ENCODE measurements at places on chromosomes 13 and 19.

DNA sequence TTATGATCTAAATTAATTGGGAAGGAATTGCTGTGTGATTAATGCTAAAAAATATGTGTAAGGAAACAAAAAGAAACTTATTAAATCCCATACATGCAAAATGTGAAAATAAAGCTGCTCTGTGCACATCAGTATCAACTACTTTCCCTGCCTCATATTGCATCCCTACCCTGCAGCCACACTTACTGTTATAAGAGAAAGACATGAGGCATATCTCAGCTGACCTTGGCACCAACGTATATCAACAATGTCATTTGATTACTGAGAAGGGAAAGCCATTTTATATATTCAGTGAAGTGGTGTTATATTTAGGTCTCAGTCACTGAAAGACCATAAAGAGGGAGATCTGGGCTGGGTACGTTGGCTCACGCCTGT, 585.1 kb downstream of the GPC6 start:
- no peak for DNase-seq

DNA sequence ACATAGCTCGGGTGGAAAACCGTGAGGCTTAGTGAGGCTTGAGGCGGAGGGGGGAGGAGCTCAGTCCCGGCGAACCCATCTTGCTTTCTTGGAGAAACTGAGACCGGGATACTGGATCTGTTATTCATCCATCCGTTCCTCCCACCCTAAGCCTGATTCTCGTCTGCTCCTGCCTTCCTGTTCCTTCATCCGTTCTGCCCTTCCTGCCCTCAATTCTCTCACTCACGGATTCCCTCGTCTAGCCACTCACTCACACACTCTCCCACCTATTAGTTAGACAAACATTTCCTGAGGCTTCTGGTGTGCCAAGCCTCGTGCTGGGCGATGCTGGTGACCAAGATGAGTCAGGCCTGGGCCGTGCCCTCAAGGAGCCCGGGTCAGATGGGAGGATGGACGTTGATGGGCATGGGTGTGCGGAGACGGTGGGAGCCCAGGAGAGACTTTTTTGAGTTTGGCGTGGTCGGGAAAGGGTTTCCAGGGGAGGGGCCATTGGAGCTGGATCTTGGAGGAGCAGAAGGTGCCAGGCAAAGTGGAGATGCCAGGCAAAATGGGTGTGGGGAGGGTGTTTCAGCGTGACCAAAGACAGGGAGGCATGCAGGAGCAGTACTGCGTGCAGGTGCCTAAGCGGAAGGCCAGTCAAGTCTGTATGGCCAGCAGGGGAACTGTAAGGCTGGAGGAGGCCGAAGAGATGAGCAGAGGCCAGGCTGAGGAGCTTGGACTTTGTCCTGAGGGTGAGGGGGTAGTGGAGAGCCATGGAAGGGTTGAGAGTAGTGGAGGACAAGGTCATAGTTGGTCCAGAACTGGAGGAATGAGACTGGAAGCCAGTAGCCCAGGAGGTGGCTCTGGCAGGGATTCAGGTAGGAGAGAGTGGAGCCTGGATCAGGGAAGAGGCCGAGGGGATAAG, 7.4 kb upstream of the CNFN start:
- no peak for DNase-seq

DNA sequence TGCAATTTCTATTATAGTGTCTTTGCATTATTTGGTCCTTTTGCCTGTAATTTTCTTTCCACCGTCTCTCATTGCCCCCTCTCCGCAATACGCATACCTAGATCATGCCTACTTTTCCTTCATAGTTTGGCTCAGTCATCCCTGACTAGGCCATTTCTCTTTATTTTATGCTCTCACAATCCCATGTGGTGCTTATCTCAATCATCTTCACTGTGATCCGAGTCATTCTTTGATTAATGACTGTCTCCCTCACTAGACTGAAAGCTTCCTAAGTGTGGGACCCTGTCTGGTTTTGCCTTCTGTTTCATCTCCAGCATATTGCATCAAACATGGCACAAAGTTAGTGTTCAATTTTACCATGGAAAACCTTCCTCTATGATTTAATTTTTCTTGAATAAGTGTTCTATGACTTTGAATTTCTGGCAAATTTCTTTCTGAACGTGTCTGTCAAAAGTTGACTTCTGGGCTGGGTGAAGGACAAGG, 43.7 kb upstream of the OLFM4 start:
- no peak for DNase-seq

- no peak for DNase-seq
Observed at GRCh38 chr19:50203281-50204080, at the start of gene MYH14. MYH14 (plus strand) TSS chr19:50203622; CDS start chr19:50210366, 6,744 bp downstream.

GRCh38 chr13:23488442-23488841, 54.9 kb upstream of the SACS start:
- DNase-seq, result no peak

- no peak for DNase-seq
Observed at GRCh38 chr19:49216071-49216470, 58.5 kb downstream of the TRPM4 start.

- no peak for DNase-seq
Observed at GRCh38 chr19:7970716-7971448, 27.4 kb upstream of the TIMM44 start.

DNA sequence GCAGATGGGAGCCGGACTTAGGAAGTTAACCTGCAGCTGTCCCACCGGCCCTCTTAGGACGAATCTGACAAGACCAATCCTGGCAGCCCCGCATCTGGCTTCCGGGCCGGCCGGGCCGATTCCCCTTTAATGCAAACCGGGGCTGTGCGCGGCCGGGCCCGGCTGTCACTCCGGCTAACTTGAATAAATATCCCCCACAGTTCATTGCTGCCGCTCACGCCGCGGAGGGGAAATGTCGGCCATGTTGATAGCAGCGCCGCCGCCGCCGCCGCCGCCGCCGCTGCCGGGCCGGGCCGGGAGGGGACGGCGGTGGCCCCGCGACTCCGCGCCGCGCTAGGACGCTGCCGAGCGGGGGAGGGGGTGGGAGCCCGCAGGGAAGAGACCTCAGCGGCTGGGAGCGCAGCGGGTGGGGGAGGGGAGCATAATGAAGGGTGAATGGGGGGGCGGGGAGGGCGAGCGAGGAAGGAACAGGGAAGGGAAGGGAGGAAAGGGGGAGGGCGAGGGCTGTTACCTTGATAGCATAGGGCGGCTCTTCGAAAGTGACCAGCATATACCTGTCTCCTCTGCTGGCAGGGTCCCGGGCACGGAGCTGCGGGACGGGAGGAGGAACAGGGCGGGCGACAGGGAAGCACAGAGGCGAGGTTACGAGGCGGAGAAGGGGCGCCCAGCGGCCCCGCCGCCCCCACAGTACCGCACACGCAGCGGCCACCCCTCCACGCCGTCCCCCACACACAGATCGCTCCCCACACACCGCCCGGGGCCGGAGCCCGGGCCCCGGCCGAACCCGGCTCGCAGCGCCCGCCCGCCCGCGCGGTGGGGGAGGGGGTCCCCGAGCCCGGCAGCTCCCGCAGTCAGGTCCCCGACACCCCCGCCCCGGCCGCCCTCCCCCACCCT, 1.1 kb downstream of the INTS6 start:
- DNase-seq, result no peak

DNA sequence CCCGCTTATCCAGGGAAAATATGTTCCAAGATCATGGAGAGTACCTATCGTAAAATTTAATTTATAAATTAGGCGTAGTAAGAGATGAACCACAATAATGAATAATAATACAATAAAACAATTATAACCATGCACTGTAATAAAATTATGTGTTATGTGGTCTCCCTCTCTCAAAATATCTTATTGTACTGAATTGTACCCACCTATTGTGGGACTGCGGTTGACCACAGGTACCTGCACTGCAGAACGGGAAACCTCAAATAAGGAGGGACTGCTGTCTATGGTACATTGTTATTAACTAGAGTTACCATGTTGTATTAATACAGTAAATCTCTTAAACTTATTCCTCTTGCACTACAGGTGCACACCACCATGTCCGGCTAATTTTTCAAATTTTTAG, 5.3 kb upstream of the KLK12 start:
- no peak for DNase-seq

- peak; percentile 66 for DNase-seq
Observed at GRCh38 chr19:18995804-18996241, 37.5 kb downstream of the SUGP2 start.

GRCh38 chr13:97810152-97810551, 143.3 kb upstream of the IPO5 start:
- no peak for DNase-seq

DNA sequence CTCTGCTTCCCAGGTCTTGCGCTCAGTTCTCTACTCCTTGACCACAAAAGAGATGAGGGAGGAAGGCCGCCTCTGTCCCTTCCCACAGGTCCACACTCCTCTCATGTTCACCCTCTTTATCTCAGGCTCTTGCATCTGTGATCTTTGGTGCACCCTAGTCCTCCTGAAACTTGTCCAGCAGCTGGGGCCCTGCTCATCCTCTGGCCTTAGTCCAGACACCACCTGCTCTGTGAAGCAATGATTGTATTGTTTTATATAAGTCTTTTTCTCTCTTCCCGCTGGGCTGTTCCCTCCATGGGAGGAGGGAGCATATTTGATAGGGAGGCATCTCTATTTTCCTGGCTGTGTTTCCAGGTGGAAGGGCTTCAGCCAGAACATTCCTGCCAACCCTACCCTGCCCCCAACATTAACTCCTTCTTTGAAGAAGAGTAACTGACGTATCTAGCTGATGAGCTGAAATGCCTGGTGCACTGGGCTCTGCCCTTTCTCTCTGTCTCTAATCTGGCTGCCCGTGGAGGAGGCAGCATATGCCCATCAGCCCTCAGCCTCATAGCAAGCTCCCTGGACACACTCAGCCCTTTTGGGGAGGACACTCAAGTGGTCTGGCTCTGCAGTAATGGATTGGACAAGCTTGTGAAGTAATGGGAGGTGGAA, 38.2 kb upstream of the SIAH3 start:
- DNase-seq, result no peak

DNA sequence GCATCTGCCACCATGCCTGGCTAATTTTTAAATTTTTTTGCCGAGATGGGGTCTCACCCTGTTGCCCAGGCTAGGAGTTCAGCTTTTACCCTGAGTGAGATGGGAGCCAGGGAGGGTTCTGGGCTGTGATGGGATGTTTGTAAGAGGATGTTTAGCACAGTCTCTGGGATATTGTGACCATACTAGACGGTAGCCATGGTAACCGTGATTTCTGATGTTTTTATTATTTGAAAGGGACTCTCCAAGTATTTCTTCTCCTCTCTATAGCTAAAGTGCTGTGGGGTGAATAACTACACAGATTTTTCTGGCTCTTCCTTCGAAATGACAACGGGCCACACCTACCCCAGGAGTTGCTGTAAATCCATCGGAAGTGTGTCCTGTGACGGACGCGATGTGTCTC, 10.4 kb downstream of the TSPAN16 start:
- DNase-seq, result no peak

GRCh38 chr13:113029487-113030258, 60.7 kb downstream of the MCF2L start:
- DNase-seq, result no peak

DNA sequence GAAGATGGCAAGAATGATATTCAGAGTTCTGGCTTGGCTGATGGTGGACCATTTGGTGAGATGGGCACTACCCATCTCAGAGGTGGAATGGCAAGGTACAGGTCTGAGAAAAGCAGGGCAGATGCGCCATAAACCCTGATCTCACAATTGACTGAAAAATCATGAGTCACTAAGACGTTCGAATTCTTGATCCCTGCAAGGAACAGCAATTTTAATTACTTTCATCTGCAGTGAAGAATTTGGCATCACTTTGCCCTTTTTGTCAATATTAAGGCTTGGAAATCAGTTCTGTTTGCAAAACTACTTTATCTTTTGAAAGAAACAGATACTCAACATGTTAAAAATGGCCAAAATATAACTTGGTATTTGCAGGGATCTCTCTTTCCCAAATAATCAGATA, 38.1 kb downstream of the HTR2A start:
- DNase-seq, result no peak

GRCh38 chr19:41297628-41298347, 12.2 kb upstream of the CCDC97 start:
- DNase-seq, result no peak

DNA sequence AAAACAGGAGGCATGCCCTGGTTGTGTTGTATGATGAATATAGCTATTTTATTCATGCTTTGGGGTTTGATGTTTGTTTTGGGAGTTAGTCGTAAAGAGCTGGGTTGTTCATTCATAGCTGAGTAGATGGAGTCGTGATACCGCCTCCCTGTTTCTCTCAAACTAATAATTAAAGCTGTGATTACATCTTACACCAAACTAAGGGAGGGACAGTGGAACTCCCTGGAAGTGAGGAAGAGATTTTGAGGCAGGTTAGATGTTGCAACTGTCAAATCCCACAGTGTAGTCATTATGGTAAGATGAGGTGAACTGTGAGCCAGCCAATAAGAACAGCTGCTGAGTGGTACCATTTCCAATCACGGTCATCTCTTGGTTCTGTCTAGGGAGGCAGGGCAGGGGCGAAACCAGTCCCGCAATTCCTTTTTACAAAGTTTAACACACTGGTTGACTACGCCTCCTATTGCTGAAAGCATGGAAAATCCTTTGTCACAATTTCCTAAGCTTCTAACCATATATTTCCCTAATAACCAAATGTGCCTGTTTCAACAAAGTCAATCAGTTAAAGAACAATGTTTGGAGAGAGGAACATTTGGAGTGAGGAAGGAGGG, 207.6 kb upstream of the SERP2 start:
- DNase-seq, result no peak

- no peak for DNase-seq
Observed at GRCh38 chr13:34103854-34104253, 285.9 kb downstream of the RFC3 start.

DNA sequence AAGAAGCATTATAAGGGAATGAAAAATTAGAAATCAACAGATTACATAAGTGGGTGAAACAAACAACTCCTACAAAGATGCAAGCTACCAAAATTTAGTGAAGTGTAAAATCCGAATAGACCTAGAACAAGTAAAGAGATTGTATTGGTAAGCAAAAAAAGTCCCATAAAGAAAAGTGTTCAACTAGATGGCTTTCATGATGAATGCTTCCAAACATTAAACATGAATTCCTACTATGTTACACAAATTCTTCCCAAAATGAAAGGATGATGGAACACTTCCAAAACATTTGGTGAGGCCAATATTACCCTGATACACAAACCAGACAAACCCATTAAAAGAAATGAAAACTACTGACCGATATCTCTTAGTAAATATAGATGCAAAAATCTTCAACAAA, 139.0 kb downstream of the GPC5 start:
- DNase-seq, result no peak

DNA sequence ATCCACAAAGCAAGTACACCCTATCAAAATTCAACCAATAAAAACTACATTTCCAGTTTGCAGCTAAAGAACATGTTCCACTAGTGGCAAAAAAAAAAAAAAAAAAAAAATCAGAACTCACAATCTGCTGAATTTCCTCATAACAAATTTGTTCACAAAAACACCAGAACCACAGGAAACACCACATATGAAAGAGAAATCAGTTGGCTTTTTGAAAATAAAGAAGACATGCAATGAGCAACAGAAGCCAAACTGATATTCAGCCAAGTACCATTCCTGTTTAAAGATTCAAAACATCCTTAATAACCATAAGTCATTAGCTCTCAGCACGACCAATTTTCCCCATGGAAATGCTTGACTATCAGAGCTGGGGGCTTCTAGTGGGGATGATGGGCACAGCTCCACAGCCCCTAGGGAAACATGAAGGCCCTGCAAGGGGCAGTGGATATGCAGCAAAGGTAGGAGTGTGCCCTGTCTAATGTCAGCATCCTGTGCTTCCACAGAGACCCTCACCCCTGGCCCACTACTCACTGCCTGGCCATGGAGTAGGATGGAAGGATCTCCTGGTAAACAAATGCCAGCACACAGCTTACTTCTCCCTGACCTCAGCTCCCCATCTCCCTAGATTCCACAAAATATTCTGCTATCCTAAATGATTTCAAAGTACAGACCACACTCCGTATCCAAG, 74.0 kb upstream of the DOCK9 start:
- no peak for DNase-seq

GRCh38 chr19:32287086-32287485, 58.3 kb upstream of the ZNF507 start:
- DNase-seq, result no peak

Data from AG09319 (cell line).